Activated CD4-positive, CD25-positive, alpha-beta regulatory T cell treated with anti-CD3 and anti-CD28 coated beads, Interleukin-2, amount 50 U/mL, for 16 hours (primary cell): ENCODE measurements at places on chromosomes 6 and 20.

DNA sequence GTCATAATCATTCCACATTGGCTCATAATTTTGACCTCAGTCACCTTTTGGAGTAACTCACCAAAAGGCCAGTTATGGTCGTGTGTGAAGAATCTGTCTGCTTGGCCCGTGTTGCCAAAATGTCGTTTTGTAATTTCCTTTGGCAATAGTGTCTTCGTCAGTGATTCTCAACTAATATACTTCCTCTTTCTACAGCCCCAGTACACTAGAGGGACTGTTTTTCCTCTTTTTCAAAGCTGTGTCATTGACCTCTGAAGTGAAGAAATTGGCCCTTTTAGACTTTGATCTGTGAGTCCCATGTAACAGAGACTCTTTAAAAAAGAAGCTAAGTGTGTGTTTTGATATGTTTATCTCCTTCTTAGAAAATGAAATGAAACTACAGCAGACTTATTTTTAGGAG lies 5.2 kb downstream of the FOXO3 start:
- DNase-seq = no peak

DNA sequence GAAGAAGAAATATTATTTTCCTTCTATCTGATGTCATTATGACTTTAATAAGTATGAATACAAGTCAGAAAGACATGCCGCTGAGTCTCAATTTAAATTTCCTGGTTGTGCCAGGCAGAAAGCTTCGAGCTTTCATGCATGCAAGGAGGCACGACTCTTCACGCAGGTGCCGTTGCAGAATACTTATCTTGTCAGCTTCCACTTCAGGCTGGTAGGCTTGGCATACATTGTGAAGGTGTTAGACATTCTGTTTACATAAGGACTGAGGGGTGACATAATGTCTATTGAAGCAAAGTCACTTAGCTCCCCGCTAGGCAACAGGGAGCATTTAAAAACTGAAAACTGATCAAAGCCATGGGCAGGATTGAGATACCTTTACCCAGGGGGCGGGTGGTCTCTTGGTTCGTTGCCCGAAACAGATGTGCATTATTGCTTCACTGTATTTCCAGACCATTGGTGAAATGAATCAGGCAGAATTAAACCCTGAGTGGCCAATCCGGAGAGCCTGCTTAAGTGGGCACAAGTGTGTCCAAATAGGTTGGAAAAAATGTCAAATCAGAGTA lies 16.4 kb downstream of the BMP6 start:
- no peak for DNase-seq

- no peak for DNase-seq
Observed at GRCh38 chr6:105560611-105561066, 157.8 kb upstream of the PREP start.

DNA sequence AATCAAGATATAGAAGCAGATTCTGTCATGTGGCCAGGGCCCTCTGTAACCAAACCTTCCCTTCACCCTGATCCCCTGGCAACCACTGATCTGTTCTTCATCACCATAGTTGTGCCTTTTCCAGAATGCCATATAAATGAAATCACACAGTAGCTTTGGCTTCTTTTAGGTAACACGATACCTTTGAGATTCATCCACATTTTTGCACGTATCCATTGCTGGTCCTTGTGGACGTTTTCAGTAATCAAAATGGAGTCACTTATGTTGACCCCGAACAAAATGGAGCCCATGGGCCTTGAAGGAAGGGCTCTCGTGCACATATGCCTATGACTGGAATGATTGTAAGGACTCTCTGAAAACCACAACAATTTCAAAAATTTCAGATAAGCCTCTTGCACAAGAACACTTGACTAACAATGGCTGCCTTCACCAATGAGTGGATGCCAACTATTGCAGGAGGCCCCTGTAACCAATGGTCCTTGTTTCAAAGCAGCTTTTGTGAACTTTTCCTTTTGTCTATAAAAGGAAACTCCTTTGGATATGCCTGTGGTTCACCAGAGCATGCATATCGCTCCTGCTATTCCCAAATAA lies 84.3 kb upstream of the RALY start:
- DNase-seq = no peak

DNA sequence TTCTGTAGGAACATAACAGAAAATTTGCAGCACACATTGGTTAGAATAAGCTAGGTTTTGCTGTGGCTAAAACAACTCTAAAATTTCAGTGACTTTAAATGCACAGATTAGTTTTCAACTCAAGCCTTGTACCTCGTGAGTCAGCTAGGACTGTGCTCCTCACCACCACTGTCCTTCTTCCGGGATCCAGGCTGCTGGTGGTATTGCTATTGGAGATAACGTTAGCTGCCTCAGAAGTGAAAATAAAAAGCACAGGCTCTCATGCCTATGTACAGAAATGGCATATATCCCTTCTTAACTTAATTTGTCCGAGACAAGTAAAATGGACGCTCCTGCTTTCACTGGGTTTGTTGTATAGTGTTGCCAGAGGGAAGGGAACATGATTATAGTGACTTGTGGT lies 931.1 kb upstream of the EYS start:
- no peak for DNase-seq

- no peak for DNase-seq
Observed at GRCh38 chr6:13304101-13304500, 24.2 kb downstream of the TBC1D7 start.

DNA sequence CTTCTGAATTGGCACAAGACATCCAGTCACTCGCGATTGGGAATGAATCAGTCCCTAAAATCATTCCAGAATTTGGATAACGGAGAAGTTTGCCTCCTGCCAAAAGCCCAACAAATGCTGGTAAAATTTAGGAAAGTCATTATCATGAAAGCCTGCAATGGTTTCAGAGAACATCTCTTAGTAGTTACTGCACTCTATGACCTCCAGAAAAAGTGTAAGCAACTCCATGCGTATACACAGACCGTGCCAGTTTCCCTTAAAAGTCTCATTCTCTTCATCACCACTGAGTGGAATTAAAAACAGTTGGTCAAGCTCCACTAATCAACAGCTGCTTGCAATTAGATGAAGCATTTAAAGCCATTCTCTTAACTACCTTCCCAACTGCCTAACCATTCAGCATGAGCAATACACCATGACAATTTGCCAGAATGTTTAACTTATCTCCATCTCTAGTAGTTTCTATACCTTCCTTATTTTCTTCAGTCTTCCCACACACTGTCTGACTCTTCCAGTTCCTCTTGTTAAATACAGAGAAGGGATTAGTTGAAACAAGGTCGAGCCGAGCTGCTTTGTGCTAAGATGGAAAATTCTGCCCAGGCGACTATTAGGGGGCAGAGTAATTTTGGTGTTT lies 183.6 kb upstream of the PRDM1 start:
- no peak for DNase-seq

- no peak for DNase-seq
Observed at GRCh38 chr20:35120012-35120701, 27.0 kb downstream of the EDEM2 start.

- no peak for DNase-seq
Observed at GRCh38 chr6:165657325-165657680, 5.7 kb downstream of the PDE10A start.

GRCh38 chr20:5887386-5887785 lies 62.9 kb downstream of the TRMT6 start:
- DNase-seq = no peak

DNA sequence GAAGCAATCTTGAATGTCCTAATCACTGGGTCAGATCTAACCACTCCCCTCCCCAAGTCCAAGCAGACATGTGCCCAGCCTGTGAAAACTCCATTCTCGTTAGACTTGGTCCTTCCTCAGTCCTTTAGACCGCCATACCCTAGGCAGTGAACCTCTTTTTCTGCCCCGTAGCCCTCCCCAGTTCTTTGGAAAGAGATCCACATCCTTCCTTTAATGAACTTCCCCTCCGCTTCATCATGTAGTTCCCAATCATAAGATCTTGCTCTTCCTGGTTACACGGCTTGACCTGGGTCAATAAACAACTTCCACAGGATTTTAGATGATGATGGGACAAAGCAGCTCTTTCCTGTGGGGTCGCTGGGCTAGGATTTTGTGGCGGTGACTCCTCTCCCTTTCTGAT lies 9.6 kb downstream of the AHCY start:
- no peak for DNase-seq
